ENCODE measurements at places on chromosomes 13 and 19.

- no peak for DNase-seq
These were observed 79.8 kb downstream of the CHST8 start for GRCh38 chr19:33701565-33701964.

DNA sequence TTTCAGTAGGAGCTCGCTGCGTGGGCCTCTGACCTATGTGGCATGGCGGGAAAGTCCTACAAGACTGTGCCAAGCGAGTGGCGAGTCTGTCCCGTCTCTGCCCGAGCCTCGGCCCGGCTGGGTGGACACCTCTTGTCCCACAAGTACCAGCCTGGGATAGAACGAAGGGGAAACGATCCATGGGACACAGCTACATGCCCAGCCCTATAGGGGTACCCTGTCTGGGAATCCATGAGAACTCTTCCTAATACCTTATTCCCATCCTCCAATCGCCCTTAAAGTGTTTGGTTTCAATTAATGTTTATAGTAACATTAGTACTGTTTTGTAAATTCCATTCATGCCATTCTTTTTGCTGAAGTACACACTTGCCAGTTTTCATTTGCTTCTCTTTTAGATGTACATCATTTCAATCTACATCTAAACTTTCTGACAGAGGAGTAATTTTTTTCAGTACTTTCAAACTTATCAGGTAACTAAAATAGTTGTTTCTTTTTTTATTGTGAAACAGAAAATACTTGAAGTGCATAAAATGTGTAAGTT, 667 bp upstream of the ZNF790 start:
- no peak for DNase-seq

GRCh38 chr19:3284759-3285646, 60.5 kb downstream of the CELF5 start:
- peak; percentile 91 for DNase-seq

- no peak for DNase-seq
These were observed 152.1 kb downstream of the PCDH9 start for GRCh38 chr13:67078062-67078461.

DNA sequence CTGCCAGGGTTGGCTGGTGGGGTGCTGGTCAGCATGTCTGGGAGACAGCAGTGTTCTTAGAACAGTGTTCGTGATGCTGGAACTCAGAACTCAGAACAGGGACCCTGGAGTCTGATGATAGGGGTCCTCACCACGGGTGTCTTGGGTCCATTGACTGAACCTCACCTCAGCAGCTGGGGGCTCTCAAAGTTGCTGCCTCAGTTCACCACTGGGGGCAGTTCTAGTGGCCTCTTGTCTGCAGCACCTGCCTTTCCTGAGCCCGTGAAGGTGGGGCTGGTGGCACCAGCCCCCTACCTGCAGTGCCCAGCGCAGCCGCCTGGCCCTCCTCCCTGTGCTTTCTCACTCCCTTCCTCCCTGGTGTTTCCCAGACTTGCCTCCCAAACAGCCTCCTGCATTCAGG, 28.5 kb downstream of the SAFB start:
- DNase-seq = no peak
